Amniotic stem cell (primary cell): ENCODE measurements at places on chromosomes 2 and 18.

DNA sequence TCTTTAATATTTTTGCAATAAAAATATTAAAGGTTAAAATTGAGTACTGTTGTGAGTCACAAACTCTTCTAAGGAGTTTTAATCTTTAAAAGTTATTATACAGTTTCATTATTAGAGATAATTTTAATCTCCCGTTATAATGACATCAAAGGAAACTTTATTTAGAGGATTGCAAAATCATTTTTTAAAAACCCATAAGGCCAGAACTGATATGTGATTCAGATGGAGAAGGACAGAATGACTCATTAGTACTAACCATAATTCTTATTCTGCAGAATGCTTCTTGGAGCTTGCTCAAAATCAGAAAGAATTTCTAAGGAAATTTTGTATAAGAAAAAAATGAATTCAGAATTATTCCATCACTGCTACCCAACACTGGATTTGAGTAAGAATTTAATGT lies 12.5 kb upstream of the HNRNPLL start:
- no peak for DNase-seq

GRCh38 chr18:48893608-48894600 lies 56.9 kb downstream of the SMAD7 start:
- no peak for DNase-seq

DNA sequence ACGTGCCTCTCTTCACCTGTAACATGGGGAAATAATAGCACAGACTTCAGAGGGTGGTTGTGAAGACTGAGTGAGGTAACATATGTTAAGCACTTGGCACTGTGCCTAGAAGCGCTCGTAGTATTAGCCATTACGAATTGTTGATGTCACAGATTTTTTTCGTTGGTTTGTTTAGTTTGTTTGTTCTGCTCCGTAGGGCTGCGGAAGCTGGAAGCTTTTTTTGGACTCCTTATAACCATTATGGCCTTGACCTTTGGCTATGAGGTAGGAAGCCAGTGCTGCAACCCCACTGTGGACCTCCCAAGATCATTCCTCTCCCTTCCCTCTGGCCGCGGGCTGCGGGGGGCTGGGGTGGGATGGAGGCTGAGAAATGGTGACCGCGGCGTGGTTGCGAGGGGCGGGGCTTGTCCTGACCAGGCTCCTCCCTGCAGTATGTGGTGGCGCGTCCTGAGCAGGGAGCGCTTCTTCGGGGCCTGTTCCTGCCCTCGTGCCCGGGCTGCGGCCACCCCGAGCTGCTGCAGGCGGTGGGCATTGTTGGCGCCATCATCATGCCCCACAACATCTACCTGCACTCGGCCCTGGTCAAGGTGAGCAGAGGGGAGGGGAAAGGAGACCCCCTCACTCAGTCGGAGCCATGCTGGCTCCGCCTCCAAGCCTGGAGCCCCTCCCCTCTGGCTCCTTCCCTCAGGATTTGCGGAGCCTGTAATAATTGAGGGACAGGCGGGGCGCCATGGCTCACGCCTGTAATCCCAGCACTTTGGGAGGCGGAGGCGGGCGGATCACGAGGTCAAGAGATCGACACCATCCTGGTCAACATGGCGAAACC lies 5.5 kb downstream of the SLC11A1 start:
- no peak for DNase-seq

- DNase-seq, result no peak
Observed at GRCh38 chr2:30104307-30104706, 42.5 kb upstream of the YPEL5 start.

GRCh38 chr2:96556441-96557330 lies 20.1 kb downstream of the ARID5A start:
- no peak for DNase-seq

DNA sequence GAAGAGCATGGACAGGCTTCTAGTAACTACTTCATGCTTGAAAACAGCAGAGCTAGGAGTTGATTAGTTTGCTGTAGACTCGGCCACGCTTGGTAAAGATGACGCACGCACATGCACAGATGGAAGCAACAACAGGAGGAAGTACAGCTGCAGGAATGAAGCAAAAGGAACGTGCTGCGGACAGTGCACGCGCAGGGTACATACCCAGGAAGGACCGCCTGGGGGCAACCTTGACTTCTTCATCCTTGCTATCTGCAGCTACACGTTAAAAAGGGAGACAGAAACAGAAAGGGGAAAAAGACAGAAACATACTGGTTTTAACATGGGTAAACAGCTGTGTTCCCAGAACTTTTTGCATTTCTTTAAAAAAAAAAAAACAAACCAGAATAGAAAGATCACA lies 17.7 kb downstream of the SLC66A2 start:
- DNase-seq, result no peak

DNA sequence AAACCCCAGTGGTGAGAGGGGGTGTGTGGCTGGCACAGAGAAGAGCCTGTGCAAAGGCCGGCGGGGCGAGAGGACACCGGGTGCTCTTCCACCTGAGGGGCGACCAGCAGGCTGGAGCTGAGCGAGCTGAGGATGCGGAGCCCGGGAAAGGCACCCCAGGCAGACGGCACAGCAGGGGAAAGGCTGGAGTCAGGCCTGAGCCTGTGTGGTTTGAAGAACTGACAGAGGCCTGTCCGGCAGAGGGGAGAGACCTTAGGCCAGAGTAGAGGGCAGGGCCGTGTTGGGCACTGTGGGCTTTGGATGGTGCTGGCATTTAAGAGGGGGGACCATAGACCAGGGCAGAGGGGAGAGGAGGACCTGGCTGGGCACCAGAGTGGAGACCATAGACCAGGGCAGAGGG lies 149.8 kb downstream of the RTP5 start:
- no peak for DNase-seq

DNA sequence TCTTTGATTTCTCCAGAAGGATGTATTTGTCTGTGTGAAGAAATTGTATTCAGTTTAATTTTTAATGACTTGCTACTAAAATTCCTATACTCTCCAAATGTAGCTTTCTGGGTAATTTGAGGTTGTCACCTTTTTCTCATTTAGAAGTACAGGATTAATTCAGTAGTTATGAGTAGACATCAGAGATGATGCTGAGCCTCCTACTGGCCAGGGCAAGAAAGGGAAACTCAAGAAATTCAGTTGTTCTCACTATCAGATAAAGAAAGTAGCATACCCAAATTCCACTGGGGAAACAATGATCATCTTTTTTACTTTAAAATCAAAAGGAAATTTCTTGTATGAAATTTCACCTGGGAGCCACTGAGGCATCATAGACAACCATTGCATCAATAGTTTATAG lies 199.4 kb downstream of the SATB2 start:
- DNase-seq, result no peak

DNA sequence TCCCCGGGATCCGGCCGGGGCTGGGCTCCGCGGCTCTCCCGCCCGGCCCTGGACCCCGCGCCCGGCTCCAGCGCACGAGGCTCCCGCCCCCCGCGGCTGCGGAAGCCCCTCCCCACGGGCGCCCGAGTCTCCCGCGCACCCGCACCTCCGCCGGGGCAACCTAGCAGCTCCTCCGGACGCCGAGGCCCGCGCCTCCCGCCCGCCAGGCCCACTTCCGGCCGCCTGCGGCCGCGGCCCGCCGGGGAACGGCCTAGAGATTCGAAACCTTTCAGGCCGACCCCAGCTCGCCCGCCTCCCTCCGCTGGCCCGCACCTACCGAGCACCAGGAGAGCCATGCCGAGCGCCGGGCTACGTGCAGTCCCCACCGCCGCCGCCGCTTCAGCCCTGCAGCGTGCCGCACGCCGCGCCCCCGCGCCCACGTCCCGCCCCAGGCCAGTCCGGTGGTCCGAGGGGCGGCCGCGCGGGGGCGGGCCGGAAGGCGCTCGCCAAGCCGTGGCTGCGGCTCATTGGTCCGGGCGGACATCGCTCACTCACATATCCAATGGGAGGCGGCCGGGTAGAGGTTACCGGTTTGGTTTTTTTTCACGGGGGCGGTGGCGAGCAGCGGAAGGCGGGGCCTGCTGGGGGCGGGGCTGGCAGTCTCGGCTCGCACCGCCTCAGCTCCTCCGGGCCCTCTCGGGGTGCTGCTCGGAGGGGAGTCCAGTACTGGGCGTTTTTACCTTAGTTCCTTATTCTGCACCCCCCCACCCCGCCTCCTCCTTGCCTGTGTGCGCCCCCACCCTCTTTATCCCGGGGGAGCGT lies at the start of gene PDIA6:
PDIA6 (minus strand) TSS at position 424 of the 801 bp plus-strand sequence; CDS start at position 335, 89 bp downstream.
- DNase-seq, result peak; percentile 95
